ENCODE measurements at places on chromosomes 2 and 18. TPM values are rescaled to one million over a fixed set of nuclear protein-coding genes. Genes with fewer than 3 reads are reported as not detected.

DNA sequence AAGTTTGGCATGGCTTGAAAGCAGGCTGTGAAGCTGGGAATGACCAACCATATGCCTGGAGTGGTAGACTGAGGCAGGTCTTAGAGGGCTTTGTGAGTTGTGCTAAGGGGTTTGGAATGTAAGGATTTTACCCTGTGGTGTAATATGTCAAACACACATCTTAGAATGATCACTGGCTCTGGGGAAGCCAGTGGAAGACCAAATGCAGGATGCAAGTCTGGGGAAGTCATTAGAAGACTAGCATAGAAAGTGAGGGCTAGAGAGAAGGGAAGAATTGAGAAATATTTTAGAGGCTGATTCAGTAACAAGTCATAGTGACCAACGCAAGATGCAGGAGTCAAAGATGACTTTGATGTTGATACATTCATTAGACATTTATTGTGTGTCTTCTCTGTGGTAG lies 3.5 kb upstream of the FHOD3 start:
- no peak overlapping the region for H3K27ac ChIP-seq
- peaks cover 23% of the 10 kb centered on the region for H3K4me1 ChIP-seq
- H3K27me3 ChIP-seq, result peaks cover 12% of the 10 kb centered on the region
- H3K4me3 ChIP-seq, result no peak overlapping the region
- no peak for DNase-seq

ZNF521 gene
- total RNA-seq, result 30.2 TPM

MAT2A gene
- total RNA-seq, result 135 TPM

CHST10 gene
- 11.9 TPM for total RNA-seq

CYTIP gene
- 10.9 TPM for total RNA-seq
